HT1080 (cell line): ENCODE measurements at places on chromosomes 4 and X.

DNA sequence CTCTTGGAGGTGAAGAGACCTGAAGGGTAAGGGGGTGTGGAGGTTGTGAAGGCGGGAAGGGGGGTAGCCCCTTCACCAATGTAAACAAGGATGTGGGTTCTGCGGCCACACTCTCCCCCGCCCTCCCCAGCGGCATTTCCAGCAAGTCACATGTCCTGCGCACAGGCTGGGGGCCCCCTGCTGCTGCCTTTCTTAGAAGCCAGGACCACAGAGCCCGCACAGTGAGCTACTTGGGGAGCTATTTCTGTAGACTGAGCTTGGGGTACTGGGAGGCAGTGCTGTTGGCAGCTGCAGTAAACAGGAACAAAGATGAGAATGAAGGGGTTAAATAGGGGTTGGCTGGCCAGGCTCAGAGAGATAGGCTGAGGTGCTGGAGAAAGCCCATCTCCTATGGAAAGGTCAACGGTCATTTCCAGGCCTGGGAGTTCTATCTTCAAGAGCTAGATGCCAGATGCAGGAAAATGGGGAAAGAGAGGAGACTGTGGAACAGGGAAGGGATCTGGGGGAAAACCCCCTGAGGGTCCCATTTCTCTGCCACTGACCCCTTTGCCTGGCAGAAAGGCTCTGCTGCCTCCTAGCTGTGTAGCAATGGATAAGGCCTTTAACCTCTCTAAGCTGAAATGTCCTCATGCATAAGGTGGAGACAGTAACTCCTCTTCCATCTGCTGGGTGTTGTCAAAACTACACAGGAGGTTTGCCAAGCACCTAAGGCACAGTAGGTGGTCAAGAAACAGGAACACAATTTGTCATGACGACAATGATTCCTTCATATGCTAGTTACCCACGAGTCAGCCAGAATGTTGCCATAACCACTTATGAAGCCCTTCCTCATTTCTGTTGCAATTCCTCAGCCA is 18.5 kb upstream of the PIM2 start:
- DNase-seq = no peak

DNA sequence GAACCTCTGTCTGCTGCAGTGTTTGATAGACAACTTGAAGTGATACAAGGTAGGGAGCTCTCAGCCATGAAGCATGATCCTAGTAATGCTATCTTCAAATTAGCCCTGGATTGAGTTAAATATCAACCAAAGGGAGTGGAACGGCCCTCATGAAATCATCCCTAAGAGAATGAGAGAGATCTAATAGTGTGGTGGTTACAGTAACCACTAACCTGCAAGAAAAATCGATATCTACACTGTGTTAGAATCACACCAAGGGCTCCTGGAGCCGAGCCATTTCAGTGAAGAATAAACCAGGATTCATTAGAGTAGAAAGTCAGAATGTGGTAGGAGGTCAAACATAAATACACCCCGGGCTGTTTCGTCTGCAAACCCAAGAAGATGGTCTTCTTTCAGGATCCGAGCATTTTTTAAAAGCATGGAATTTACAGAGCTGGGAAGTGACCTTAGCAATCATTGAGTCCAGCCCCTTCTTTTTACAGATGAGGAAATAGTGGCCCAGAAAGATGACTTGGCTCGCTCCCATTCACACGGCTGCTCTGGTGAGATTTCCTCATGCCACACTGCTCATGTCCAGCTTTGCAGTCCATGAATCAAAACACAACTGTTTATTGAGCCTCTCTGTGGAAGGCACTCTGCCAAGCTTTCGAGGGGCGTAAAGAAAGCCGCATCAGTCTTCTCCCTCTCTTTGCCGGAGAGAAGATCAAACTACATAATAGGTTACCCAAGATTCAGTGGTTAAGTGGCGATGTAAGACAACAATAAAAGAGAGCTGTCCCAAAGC is 5.5 kb upstream of the DCTD start:
- DNase-seq = no peak

DNA sequence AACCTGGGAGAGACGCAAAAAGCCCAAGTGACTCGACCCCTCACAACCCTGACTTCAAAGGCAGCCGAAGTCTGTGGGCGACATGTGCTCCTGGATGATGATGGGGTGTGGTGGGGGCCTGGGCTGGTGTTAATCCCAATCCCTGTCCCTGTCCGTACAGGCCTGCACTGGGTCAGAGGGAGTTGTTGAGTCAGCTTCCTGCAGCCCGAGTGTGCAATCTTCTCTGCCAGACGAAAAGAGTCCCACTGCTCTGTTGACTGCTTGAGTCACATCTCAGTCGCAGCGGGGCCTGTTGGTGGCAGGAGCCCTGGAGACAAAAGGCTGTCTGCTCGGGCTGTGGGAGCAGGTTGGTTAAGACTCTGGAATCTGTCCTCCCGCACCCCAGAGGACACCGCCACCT is 10.3 kb downstream of the FAM3A start:
- DNase-seq = peak; percentile 68

GRCh38 chr4:167622481-167623240 is 388.4 kb upstream of the SPOCK3 start:
- peak; percentile 41 for DNase-seq

GRCh38 chrX:590693-591404 is 39.7 kb upstream of the SHOX start:
- DNase-seq = no peak
